D721Med (cell line): ENCODE measurements at places on chromosomes 13 and 19.

DNA sequence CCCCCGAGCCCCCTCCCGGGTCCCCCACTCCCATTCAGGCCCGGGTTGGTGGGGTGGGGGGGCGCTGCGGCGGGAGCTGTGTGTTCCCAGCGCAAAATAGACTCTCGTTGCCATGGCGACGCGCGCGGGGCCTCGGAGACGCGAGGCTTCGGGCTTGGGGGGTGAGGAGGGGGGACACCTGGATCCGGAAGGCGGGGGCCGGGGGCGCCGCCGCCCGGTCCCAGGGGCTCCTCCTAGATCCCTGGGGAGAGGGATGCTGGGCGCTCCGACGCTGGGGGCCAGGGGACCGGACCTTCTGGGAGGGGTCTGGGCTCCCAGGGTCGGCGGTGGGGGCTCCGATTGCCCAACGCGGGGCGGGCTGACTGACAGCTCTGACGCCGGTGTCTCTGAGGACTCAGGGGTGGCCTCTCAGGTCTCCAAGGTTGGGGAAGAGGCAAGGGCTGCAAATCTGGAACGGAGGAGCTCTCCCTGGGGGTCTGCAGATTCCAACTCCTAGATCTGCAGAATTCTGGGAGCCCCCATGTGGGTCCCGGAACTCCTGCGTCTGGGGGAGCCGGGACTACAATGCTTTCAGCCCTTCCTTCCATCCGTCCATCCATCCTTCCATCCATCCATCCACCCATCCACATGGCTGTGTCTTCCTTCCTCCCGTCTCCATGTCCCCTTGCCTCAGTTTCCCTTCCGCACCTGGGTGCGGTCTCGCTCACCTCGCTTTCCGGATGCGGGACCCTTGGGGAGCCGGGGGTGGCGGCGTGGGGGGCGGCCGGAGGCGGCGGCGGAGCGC is 9.1 kb upstream of the SHISA7 start:
- DNase-seq = no peak

GRCh38 chr13:38147050-38147449 is 202.6 kb upstream of the UFM1 start:
- DNase-seq = no peak

GRCh38 chr19:10085641-10086590 is at the start of gene SHFL:
TSS of gene SHFL (plus strand) at chr19:10086317. CDS start at chr19:10086428, 111 bp downstream.
- DNase-seq = peak; percentile 46

GRCh38 chr13:51549050-51549449 is 35.2 kb upstream of the WDFY2 start:
- no peak for DNase-seq

- no peak for DNase-seq
Measured at GRCh38 chr13:53398051-53398450, 369.4 kb downstream of the OLFM4 start.

GRCh38 chr19:9996541-9996940 is 13.8 kb downstream of the COL5A3 start:
- DNase-seq = no peak

- DNase-seq = no peak
Measured at GRCh38 chr19:49981603-49982593, 20.9 kb upstream of the SIGLEC11 start.

DNA sequence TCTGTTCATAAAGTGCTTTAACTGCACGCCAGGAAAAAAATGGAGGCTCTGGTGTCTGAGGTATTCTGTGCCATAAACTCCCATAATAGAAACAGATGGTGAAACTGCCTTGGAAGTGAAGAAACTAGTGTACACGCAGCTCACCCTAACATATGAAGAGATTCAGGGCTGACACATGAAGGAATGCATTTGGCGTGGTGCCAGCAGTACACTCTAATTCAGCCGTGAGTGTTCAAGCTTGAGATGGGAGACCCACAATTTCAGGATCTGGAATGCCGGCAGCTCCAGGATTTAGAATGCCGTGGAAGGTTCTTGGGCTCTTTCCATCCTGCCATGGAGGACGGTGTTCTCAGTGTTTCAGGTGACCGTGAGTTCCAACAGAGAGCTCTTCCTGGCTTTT is 478.4 kb downstream of the TSHZ3 start:
- no peak for DNase-seq

- DNase-seq = no peak
Measured at GRCh38 chr13:59532405-59532804, 631.3 kb downstream of the DIAPH3 start.

DNA sequence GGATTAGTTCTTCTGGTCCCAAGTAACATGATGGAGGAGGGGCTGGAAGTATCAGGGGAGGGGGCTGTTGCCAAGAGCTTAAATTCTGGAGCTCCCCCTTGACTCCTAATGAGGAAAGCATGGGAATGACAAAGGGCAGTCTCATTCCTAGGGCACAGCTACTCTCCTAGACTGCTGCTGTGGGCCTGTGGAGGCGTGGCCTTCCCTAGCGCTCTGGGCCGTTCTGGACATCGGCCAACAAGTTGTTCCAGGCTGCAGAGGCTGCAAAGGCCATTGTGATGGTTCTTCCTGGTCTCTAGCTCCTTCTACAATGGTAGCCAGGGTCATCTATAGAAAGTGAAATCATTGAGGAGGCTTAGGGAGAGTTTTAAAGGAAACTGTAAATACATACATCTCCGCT is 916.6 kb downstream of the DIAPH3 start:
- DNase-seq = no peak

DNA sequence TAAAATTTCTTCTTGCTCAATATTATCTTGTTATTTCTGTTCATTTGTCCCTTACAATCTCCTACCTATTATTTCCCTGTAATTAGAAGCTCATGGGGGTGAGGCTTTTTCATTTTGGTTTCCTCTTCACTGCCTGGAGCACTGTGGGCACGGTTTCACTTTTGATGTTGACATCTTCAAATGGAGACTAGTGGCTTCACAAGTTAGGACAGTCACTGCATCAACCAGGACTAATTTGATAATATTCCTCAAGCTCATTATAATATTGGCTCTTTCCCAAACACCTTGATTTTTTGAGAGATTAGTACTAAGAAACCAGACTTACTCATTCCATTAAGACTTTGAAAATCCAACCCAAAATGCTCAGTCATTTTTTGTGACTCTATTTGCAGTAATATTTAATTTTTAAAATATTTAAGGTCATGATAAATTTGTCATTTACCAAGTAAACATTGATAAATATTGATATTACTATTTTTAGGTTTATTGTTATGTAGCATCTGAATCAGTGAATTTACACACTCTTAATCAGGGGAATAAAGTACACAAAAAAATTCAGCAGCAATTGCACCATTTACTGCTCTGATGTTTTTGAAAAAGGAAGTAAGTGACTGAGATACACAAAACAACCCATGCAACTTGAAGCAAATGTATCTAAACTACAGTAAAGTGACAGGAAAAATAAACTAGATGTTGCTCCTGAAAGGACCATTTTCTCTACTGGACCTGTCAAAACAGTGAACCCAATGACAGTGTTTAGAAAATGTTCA is 28.8 kb upstream of the RCBTB2 start:
- DNase-seq = no peak

GRCh38 chr13:24338721-24339120 is 29.3 kb downstream of the C1QTNF9 start:
- DNase-seq = no peak

DNA sequence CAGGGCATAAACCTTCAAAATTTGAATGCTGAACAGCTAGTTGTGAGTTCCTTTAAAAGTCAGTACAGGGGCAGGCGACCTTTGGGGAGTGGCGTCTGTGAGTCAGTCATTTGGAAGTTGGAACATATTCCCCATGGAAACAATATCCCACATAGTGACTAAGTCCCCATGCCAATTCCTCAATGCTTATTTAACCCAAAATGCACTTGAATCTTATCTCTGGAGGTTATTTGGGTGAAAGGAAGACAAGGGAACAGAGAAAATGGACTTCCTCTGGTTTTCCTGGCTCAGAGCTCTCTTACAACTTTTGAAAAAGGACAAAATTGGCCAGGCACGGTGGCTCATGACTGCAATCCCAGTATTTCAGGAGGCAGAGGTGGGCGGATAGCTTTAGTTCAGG is 479.2 kb upstream of the NBEA start:
- DNase-seq = no peak

DNA sequence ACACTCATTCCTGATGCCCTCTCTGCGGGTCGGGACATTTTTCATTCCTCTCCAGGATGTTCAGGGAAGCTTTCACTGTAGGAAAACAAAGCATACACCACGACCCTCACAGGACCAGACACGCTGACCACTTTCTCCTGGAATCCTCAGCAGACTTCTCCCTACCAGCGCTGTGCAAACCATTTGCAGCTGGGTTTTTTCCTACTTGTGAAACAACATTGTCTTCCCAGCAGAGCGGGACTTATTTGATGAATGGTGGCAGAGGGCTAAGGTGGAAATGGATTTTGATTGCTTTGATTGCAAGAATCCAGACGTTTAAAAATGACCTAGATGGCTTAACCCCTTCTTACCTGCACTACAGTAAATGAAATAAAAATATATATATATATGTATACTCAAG is 265.9 kb downstream of the TBC1D4 start:
- no peak for DNase-seq

- no peak for DNase-seq
Measured at GRCh38 chr13:36806102-36806501, 12.9 kb upstream of the RFXAP start.

DNA sequence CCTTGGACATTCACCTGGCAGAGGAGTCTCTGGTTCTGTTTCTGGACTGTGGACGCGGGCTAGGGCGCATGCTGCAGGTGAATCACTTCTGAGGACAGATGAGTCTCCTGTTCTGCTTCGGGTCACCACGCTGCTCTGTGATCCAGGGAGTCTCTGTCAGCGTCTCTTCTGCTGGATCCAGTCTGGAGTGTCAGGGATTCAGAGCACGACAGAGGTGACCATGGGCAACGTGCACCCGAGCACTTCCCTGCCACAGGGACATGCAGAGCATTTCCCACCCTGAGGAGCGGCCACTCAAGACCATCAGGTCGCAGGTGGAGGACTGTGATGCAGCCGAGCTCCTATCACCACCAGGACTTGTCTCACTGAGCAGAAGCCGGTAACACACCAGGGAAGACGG is 24.4 kb upstream of the LILRA2 start:
- no peak for DNase-seq

DNA sequence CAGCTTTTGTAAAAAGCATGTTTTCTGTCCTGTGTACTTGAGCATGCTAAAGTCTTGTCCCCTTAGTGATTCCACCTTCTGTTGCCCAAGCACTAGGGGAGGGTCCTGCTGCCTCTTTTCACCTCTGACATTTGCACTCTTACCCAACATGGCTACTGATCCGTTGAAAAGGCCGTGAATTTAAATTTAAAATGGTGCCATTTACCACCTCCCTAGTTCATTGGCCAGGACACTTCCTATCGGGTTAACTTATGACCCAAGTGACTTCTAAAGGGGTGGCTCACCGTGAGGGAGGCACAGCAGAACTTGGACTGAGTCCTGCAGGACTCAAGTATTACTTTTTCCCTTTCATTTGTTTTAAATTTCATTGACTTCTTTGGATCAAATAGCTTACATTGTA is 33.3 kb upstream of the CEACAM21 start:
- DNase-seq = no peak

DNA sequence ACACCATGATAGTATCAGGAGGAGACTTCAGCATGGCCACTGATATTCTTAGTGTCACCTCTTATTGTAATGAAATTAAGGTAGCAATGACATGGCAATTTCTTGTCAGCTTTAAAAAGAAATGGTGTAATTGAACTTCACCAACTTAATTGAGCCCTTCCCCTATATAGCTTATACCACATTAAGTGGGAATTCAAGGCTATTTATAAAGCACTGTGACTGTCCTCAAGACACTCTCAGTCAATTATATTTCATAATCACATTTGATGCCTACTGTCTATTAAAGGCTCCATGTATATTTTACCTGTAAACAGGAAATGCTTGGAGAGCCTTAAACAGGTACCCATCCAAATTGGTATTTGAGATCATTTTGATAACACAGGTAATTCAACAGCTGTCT is 28.3 kb downstream of the KLF12 start:
- DNase-seq = no peak

DNA sequence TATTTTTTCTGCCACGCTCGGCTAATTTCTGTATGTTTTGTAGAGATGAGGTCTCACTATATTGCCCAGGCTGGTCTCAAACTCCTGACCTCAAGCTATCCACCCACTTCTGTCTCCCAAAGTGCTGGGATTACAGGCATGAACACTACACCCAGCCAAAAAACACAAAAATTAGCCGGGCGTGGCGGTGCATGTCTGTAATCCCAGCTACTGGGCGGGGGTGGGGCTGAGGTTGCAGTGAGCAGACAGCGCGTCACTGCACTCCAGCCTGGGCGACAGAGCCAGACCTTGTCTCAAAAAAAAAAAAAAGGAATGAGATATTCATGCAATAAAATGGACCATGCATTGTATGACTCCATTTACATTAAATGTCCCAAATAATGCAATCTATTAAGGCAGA is 32.2 kb downstream of the VASP start:
- no peak for DNase-seq

DNA sequence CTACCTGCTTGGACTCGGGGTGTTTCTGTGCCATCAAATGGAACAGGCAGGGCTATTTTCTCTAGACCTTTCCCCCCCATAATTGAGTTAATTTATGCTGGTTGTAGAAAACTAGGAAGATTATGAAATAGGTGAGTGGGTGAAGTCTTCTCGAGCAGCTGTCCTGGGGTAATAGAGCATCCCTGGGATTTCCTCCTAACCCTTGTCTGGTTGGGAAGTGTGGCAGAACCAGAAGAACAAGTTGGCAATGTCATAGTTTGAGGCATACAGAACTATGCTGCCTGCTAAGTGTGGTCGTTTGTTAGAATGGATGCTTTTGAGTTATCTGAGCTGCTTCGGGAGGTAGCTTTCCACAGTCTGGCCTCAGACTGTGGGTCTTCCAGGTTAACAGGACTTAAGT is 3.7 kb downstream of the GATAD2A start:
- no peak for DNase-seq

GRCh38 chr13:46662690-46663089 is 109.7 kb downstream of the LRCH1 start:
- no peak for DNase-seq

GRCh38 chr19:3658004-3658869 is 31.6 kb upstream of the CACTIN start:
- DNase-seq = no peak

- DNase-seq = no peak
Measured at GRCh38 chr13:110965038-110965754, 50.3 kb upstream of the ANKRD10 start.

DNA sequence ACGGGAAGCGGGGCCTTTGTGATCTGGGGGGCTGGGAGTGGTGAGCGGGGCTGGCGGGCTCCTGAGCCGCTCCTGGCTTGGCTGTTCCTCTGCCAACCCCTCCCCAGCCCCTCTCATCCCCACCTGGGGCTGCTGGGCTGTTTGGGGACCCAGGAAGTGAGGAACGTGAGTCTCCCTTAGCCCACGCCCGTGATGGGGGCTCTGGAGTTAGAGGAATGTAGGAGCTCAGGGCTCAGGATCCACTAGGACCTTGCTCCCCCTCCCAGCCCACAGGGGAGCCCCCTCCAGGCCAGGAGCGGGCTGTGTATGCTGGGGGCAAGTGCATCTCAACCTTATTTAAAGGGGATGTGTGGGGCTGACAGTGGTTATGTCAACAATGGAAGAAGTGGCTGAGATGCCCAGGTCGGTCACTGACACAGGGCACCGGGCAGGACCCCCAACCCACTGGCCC is 134.1 kb downstream of the URI1 start:
- DNase-seq = no peak
